ENCODE measurements at places on chromosomes 5 and 9.

GRCh38 chr5:88734983-88735382 lies 148.0 kb downstream of the MEF2C start:
- no peak for DNase-seq

GRCh38 chr9:107049046-107049802 lies 186.3 kb downstream of the ZNF462 start:
- DNase-seq, result no peak

DNA sequence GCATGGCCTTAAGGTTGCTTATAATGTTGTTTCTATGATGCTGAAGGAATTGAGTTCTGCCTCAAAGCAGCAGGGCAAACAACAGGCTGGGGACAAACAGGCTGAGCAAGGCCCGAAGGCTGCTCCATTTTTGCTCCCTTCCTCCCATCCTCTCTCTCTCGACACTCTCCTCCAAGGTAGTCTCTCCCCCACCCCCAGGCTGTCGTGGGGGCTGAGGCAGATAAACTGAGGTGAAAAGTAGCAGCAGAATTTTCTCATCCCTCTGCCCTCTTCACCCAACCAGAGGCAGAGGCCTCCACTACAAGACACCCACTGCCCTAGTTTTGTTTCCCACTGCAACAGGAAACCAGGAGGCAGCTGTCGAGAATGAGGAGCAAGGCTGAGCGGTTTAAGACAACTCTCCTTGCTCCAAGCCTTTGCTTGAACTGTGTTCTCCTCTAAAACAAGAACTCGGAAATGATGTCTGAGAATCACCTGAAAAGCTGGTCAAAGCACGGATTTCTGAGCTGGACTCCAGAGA lies 13.5 kb upstream of the GNA14 start:
- no peak for DNase-seq

- no peak for DNase-seq
Measured at GRCh38 chr5:108266242-108266641, 115.7 kb downstream of the FBXL17 start.

DNA sequence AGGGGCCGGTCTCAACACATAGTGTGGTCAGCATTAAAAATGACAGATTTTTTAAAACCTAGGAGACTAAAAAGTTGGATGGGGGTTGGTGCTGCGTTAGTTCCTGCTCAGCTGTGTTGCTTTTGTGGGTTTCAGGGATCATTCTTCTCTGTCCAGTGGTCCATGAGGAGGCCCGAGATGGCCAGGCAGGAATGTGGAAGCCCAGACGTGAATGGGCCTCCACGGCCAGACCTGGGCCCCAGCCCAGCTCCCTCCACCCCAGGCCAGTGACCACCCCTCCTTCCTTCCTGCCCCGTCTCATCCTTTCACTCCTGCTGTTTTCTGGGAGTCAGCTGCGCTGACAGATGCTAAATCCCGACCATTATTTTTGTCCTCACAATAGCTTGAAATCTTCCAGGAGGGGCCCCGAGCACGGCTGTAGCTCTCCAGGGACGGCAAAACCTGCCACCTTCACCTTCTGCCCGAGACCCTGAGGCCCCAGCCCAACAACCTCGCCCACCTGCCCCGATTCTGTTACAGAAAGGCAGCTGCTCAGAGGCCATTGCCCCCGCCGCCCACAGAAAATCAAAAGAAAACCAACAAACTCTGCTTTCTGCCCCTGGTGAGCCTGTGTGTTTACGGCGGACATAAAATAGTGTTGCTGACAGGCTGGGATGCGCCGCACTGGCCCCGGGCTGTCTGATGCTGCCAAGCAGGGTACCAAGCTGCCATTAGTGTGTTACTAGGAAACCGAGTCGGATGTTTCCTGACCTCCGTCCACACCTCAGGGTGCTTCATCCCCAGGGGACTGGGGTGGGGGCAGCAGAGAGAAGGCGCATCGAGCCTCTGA lies 83.7 kb upstream of the SARDH start:
- no peak for DNase-seq

- DNase-seq, result no peak
Measured at GRCh38 chr9:133309608-133310007, 26.4 kb downstream of the SURF6 start.

DNA sequence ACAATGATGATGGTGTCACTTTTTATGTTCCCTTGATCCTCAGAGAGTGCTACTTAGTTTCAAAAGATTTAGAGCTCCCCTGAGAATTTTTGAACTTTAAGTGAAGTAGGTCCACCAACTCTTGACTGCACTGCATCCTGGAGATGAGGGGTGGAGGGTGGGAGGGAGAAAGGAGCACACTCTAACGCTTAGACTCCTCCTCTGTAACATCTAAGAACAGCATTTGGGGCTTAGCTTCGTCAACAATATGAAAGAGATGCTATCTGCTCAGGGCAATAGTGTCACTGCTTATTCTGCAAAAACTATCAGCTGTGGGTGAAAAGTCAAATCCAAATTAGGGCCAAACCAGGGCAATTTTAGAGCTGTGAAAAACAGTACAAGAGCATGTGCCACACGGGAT lies 242.8 kb upstream of the EFNA5 start:
- no peak for DNase-seq

GRCh38 chr5:178086266-178086665 lies 27.1 kb upstream of the N4BP3 start:
- DNase-seq, result no peak

GRCh38 chr9:91028166-91028827 lies 226.7 kb downstream of the SYK start:
- no peak for DNase-seq

DNA sequence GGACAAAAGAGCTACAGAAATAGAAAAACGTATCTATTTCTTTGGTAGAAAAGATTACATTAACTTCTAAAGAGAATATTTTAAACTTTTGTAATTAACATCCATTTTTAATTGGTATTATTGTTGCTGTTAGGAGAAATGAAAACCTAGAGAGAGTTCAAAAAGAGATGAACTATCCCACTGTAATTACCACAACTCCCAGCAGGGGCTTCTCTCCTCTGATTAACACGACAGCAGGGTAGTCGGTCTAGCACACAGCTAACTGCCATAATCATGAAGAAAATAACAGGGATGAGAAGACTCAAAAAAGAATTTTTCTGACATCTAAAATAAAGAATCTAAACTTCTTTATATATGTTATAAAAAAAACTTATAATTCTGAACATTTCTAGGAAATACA lies 86.2 kb upstream of the CDH9 start:
- DNase-seq, result no peak

DNA sequence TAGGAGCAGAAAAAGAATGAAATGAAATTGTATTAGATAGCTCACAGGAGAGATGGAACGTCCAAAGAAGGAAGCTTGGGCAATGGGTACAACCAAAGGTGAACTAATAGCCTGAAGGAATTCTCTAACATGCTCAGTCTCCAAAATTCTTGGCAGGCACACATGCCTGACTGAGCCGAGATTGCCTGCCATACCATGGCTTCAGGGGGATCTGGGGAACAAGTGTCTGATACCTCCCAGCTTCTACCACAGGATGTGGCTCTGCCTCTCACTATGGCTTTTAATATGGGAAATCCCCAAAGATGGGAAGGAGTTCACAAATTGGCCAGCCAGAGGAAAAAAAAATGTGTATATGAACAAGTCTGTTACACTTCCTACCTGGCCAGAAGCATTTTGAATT lies 3.6 kb upstream of the PALM2AKAP2 start:
- DNase-seq, result no peak

DNA sequence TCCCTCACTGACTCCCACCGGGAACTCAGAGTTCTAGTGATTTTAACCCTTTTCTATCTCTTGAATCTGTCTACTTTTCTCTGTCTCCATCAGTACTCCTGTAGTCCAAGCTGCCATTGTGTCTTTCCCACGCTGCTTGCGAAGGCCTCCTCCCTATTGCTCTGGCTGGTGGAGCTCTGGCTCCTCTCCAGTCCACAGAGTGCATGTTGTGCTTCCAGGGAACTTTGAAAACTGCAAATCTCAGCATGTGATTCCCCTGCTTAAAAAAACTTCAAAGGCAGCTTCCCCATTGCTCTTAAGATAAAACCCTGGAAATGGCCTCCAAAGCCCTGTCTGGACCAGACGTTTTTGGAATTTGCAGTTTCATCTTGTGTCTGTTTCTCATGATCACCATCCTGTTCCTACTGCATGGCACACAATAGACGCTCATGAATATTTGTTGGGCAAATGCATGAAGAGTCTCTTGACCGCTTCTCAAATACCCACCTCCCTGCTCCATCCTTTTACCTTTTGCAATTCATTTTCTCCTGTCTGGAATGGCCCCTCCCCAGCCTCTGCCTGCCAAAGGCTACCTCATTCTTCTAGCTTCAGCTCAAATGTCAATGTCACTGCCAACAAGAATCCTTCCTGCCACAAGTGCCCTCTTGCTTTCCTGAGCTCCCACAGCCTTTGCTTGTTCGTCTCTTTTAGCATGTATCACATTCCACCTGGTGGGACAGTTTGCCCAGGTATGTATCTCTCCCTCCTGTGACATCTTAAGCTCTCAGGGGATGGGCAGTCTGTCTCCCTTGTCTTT lies 293.2 kb downstream of the ARHGAP26 start:
- no peak for DNase-seq

DNA sequence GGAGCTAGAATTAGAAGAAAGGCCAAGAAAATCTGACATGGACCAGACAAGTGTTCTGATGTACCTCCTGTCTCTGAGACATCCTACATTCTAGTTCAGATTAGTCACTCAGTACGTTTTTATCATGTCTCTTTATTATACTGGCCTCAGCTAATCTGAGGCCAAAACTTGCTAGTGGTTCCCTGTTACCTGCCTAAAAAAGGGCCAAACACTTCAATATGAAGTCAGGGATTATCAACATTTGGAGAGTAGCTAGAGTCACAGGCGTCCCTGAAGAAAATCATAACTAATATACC lies 587.4 kb downstream of the PRELID2 start:
- no peak for DNase-seq

DNA sequence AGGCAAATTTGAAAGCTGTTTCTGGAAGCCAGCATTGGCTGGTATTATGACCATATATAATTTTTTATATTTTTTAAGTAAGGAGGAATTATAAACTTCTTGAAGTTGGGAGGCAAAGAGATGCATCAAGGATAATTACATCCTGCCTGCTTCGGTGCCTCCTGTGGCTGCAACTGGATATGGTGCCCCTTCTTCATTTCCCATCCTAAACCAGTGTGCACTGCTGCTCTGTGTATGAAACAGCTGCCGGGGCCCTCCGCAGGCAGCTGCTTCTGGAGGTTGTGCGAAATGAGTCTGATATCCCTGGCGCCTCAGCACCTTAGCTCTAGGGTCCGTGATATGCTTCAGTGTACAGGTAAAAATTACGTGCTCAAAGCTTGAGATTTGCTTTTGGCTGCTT lies 304.2 kb downstream of the ENC1 start:
- DNase-seq, result peak; percentile 78

DNA sequence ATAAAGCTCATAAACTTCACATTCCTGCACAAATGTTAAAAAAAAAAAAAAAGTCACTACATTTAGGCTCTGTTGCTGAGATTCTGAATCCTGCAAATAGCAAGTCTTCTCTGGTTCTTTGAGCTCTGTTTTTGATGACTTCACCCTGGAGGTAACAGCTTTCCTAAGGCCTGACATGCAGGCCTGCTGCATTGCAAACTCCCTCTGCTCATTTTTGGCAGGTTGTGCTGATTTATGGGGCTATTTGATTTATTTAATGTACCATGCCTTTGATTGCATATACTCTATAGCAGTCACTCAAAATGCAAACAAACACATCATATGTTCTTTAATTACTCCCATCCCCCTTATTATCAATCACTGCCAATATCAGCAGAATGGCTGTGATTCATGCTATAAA lies 416.1 kb upstream of the IZUMO3 start:
- DNase-seq, result no peak

- no peak for DNase-seq
Measured at GRCh38 chr9:72596451-72597180, 75.2 kb downstream of the TMC1 start.

- no peak for DNase-seq
Measured at GRCh38 chr5:863244-863805, 12.5 kb upstream of the ZDHHC11 start.

GRCh38 chr5:101663543-101663942 lies 632.5 kb downstream of the SLCO4C1 start:
- DNase-seq, result peak; percentile 18

DNA sequence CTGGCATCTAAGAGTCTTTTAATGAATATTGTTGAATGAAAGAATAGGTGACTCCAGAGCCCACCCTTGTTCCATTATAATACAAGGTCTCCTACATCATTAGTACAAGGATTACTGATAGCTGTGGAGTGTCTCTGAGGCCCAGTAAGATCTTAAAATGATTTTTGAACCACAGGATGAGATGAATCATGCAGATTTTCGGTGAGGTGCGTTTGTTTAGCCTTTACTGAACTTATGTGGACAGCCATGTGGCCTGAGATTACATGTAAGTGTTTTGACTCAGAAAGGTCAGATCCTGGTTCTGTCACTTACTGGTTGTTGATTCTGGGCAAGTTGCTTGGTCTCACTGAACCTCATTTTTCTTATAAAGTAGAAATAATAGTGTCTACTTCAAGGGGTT lies 21.6 kb downstream of the NFX1 start:
- DNase-seq, result no peak

DNA sequence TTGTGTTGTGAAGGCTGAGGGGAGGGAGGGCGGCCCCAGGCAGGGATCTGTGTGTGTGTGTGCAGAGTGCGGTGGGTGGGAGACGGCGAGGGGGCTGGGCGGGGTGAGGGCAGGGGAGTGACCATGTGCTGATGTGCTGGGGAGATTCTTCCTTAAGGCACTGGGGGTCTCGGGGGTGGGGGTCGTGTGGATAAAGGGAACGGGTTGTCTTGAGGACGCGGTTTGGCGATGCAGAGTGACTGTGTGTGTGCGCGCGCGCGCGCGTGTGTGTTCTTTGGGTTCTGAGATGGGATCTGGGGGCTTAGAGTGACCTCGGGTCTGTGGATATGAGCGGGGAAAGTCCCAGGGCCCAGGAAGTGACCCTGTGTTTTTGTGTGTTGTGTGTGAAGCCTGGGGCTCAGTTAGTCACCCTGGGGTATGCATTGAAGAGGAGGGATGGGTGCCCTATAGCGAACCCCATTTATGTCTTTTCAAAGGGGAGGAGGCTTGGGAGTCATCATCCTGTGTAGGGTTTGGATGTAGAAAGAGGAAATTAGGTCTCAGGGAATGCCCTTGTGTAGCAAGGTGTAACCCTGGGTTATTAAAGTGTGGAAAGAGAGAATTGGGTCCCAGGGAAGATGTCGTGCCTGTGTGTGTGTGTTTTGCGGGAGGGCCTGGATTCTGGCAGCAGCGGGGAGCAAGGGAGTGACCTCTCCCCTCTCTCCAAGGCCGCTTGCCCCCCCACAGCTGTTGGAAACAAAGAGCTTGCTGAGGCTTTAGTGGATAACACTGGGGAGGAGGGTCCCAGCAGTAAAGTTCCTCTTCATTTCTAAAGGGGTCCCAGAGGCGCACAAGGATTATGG lies 1.4 kb downstream of the TMEFF1 start:
- DNase-seq, result no peak

DNA sequence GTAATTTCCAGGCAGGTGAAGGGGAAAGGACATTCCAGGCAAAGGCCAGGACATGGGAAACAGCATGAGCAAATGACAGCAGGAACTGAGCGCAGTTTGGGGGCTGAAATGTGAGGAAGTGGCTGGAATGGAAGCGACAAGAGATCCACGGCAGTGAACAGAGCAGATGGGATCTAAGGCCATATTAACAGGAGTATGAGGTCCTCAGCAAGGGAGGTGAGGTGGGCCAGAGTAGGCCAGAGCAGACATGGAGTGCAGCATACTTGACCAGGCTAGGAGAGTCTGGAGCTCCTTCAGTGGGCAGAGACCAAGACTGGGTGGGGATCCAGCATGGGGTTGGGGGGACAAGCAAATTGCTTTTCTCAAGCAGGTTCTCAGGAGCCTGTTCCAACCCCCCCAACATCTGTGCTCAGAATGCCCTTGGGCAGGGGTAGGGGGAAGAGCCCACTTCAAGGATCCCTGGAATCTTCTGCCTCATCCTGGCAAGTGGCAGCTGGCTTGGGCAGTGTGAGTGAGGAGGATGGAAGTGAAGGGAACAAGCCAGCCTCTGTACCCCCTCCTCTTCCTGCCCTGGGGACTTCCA lies 34.5 kb downstream of the DAB2IP start:
- DNase-seq, result no peak

Measured in SHP77 treated with DMSO at 0.1 percent for 48 hours (cell line).